Activated CD4-positive, CD25-positive, alpha-beta regulatory T cell treated with anti-CD3 and anti-CD28 coated beads, Interleukin-2, amount 50 U/mL, for 16 hours (primary cell): ENCODE measurements at places on chromosomes 1 and 21.

DNA sequence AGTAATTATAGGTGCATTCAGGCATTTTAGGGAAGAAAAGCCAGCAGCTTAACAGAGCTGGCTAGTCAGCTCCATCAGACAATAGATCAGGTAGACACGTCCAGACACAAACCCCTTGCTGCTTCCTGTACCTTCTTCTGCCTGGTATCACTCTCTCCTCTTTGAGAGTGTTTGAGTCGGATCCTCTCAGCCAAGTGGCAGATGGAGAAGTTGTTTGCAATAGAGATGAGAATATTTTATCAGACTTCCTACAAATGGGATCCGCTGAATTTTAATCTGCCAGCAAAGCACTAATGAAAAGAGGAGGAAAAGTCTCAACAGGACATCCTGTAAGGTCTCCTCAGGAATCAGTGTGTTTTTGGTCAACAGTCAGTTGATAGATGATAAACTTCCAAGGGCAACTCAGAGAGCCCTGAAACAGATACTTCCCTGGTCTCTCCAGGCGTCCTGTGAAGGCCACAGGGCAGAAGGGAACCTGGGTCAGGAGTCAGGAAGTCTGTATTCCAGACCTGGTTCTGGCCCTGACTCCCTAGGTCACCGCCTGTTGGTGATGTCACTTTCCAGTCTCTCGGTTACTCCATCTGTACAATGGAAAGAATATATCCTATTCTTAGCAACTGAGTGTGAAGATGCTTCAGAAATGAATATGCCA lies 62.1 kb upstream of the PROX1 start:
- no peak for DNase-seq

DNA sequence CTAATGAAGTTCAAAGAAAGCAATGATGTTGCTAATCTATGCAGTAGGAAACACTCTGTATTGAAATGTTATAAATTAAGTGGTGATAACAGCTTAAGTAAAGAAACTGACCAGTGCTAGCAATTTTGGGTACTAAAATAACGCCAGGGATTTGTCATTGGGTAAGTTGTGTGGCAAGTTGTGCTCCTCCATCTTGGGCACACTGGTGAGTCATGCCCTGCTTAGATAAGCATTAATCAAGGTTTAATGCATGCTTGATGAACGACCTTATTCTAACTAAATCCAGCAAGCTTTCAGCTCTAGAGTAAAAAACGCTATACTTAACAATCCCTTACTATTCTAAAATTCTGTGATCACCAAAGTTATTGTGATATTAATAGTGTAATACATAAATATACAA lies 25.2 kb downstream of the VAMP4 start:
- no peak for DNase-seq

DNA sequence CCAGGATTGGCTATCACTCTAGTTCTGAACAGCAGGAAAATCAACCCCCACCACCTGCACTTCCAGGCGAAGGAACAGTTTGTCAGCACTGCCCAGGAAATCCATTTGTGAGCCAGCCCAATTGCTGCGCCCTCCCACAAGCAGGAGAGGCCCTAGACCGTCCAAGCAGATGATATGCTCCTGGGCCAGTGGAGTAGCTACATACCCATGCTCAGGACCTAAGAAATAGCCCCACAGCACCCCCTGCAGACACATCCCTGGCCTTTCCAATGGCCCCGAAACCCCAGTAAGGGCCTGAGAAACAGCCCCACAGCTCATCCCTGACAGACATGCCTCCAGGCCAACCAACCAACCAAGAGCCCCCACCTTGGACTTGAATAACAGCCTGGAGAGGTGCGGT lies 111.5 kb upstream of the ZC3H11B start:
- no peak for DNase-seq

DNA sequence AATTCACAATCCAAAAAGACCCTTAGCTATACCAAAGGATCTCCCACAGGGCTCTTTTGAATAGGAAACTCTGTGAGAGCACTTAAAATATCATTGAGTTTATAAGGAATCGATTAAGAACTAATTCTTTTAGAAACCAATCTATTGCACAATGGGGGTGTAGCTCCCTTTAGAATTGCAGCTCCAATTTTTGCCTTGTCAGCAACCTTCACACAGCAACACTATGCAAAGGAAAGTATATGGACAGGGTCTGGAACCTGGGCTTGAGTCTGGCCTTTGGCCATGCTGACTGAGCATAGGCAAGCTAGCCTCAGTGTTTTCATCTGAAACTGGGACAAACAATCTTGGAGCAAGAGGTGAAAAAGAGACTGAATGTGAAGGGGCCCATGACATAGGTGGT lies 17.2 kb upstream of the FAM78B start:
- DNase-seq = no peak

DNA sequence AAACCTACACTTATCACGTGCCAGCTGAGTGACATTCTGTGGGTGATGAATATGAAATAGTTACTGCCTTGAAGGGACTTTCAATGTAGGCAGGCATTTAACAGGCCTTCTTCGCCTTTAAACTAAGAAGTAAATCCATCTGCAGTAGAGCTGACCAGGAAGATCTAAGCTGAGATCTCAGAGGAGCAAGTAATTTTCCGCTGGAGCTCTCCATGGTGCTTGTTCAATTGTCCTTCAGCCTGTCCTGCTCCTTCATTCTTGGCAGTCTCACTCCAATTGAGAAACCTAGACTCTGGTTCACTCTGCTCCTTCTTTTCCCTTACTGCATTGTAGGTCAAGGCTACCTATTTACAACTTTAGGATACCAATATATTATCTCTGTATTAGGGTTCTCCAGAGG lies 183.5 kb downstream of the HMCN1 start:
- no peak for DNase-seq

GRCh38 chr1:245156736-245157505 lies 2.1 kb downstream of the KIF26B start:
- DNase-seq = no peak

- no peak for DNase-seq
Observed at GRCh38 chr1:19462781-19463503, 22.4 kb downstream of the CAPZB start.

- no peak for DNase-seq
Observed at GRCh38 chr1:211830055-211830327, 572 bp downstream of the LPGAT1 start.

DNA sequence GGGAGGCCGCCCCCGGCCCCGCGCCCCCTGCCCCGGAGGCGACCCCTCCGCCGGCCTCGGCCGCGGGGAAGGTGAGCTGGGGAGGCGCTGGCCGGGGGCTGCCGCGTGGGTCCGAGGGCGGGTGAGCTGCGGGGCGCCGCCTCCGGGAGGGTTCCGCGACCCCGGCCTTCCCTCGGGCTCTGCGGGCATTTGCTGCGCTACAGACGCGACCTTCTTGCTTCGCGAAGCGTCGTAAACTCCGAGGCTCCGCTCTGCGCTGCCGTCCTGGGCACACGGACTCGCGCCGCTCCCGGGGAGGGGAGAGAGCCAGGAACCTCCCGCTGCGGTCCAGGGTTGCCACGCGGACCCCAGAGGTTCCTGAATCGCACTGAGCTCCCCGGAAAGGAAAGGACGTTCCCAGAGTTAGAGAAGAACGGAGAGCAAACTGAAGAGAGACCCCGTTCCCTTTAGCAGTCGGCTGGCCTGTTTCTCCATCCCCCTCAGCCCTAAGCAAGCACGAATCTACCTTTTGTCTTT lies 345 bp downstream of the SLX9 start:
- no peak for DNase-seq

DNA sequence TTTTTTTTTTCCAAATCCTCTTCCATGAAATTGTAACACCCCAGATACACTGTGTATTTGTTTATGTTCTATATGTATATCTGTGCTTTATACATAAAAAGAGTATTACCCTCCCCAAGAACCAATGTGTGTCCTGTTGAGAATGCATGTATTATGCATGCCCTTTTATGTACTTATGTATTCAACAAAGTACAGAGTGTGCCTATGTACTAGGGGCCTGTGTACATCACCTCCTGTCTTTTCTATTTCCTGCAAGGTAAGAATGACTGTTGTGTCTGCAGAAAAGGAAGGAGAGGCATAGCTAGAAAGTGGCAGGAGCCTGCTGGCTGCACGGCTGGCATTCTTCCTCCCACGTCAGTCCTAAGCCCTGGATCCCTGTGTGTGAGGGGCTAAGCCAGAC lies 7.0 kb downstream of the TMEM61 start:
- DNase-seq = no peak

DNA sequence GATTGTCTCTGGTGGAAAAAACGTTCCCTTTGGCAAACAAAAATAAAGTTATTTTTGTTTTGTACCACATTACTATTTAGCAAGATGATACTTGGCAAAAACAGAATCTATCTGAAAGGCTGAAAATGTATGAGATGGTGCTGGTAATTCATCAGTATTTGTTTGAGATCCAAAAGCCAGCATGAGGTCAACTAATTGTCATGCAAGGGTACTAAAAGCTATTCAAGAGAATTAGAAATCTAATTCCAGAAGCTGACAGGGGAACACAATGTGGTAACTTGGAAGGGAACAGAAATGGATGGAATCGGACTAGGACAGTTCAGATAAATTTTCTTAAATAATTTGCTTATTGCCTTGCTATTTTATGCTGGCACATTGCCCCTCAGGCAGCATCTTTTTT lies 263.8 kb downstream of the KCNT2 start:
- no peak for DNase-seq

GRCh38 chr1:10665930-10666850 lies 130.3 kb downstream of the CASZ1 start:
- no peak for DNase-seq

DNA sequence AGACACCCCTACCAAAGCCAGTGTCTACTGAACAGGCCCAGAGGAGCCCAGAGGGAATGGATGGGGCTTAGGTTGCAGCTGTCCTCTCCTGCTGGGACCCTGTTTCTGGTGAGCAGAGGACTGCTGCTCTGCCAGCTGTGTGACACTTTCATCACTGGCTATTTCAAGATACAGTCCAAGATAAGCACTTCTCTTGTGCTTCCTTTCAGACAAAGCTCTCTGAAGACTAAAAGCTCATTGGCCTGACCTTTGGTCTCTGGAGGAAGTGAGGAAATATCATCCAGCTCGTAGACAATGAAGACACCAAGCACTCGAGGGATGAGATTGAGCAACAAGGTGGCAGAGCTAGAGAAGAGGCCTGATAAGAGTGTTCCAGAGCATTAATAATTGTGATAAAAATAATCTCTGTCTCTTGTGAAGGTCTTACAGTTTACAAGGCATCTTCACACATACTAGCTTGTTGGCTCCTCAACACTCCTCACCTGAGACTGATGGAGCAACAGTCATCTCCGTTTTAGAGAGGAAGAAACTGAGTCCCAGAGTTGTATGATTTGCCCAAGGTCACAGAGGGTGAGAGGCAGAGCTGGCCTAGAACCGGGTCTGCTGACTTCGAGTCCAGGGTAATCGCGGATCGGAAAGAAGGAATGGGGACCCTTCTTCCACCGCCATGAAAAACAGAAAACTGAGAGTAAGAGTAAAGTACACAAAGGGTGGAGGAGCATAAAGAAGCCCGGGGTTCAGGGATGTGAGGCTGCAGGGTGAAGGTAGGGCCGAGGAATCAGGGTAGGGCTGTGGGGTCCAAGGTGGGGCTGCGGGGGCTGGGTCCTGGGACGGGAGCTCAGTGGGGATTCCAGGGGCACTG lies 666 bp downstream of the PAFAH2 start:
- no peak for DNase-seq

DNA sequence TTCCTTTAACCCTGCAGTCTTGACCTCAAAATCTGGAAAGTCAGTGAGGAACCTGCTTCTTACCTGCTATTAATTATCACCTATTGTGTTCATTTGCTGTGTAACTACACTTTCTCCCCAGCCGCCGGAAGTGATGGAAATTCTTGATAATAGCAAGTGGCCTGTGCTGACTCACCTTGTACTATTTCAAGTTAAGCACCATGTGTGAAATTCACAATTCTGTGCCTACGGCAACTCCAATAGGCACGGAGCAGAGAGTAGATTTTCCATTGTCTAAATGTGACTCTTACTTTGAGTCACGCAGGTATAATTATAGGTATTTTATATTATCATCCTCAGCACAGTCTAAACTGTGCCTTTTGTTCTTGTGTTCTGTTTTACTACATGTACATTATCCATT lies 466.8 kb downstream of the KIF26B start:
- DNase-seq = no peak

GRCh38 chr1:159779403-159779851 lies 1.3 kb upstream of the DUSP23 start:
- no peak for DNase-seq

DNA sequence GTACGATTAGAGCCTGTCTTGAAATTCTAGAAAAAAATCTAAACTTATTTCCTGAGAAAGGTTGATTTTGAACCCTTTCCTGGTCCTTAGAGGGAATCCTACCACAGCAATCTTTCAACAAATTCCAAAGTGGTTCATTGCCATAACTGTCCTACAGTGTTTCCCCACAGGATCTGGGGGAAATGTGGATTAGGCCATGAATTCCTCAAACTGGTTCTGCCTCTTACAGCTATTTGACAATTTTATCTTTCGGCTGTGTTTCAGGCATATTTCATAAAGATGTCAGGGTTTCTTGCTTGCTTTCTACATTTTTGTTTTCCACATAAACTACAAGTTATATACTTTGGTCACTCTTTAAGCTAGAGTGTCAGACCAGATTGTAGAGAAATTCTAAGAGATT lies 544 bp upstream of the ZP4 start:
- no peak for DNase-seq

DNA sequence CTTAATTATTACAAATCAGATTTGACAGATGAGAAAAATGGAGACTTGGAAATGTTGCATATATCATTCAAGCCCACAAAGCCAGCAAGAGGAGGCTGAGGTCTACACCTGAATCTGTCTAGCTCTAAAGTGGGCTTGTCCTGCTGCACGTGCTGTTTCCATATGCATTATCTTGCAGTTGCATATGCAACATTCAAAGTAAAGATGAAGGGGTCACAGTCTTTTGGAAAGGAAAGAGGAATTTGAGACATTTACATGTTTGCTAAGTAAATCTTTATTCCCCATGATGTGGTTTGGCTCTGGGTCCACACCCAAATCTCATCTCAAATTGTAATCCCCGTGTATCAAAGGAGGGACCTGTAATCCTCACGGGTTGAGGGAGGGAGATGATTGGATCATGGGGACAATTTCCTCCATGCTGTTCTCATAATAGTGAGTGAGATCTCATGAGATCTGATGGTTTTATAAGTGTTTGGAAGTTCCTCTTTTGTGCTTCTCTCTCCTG lies 98.3 kb downstream of the BACH1 start:
- no peak for DNase-seq

DNA sequence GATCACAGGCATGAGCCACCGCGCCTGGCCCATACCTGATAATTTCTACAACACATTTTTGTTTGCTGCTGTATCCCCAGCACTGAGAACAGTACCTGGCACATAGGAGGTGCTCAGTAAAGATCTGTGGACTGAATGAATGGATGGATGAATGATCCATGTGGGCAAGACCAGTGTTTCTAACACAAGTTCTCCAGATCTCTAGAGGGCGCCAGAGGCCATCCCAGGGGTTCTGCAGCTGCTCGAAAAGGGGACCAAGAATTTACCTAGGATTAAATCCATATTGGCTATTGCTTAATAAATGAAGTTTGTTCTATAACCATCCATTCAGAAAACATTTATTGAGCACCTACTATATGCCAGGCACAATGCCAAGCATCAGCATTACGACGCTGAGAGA lies 167.7 kb downstream of the ACTL8 start:
- no peak for DNase-seq
